Left lung (tissue), 14 donors: ENCODE measurements at places on chromosomes 1 and 21. TPM values are rescaled to one million over a fixed set of nuclear protein-coding genes. Genes with fewer than 3 reads are reported as not detected.

DNA sequence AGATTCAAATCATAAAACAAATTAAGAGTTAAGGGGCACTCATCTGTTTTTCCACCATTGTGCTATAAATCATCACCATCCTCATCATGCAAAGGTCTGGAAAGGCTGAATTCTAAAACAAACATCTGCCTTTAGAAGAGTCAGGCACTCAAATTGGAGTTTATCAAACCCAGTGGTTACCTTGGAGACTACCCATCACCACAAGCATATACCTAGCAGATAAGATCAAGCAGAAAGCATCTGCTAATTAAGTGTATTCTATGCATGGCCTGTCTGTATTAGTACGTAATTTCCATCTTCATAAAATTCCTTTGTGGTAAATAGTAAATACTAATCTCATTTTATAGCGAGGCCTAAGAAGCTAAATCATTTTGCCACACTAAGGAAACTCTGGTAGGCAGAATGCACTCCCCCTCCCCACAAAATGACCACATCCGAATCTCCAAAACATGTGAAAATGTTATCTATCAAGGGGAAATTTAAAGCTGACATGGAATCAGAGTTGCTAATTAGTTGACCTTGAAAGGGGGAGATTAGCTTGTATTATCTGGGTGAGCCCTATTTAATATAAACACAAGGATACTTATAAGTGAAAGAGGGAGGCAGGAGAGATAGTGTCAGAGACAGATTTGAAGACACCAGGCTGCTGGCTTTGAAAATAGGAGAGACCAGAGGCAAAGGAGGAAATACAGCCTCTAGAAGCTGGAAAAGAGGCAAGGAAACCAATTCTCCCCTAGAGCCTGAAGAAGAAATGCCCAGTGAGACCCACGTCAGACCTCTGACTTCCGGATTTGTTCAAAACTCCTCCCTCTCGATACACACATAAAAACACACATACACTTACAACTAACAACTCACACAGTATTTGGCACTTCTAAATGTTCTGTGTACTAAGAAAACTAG lies 23.2 kb downstream of the ARID4B start:
- DNase-seq = peak; percentile 28

- DNase-seq = no peak
Observed at GRCh38 chr1:47796626-47797025, 200.6 kb downstream of the TRABD2B start.

LCE7A gene
- total RNA-seq = not detected

GRCh38 chr1:163673759-163674151 lies 352.0 kb downstream of the NUF2 start:
- no peak for DNase-seq

- no peak for DNase-seq
Observed at GRCh38 chr21:43923391-43923790, 58.4 kb downstream of the AGPAT3 start.

DNA sequence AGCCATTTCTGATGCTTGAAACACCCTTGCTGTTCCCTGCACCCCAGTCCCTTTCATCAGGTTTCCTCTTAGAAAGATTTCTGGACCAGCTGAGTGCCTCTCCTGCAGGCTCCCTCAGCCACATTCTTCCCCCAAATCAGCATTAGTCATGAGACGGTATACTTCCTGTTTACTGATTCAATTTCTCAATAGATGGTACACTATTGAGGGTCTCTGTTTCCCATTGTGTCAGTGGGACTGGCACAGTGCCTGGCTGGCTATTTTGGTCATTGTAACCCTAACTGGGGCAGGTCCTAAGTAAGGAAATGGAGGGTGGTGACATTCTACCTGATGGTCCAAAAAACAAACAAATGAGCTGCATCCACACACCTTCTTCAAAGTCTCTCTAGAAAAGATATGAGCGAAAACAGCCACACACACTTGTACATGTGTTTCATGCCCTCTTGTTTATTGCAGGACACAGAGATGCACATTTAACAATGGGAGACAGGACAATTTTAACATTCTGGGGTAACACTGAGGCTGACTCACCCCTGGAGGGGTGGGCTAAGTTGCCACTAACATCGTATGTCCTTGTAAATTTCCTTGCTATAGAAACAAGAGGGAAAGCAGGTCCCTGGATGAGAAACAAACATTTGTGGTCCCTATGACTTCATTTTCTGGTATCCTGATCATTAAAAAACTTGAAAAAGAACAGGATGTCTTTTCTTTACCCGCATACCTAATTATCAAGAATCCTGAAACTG lies 77.5 kb downstream of the RRAGC start:
- no peak for DNase-seq

IL24 gene
- 0.34 TPM for total RNA-seq

GRCh38 chr1:164562511-164562910 lies 3.5 kb downstream of the PBX1 start:
- DNase-seq = no peak

DIO1 gene
- total RNA-seq = 1.2 TPM

F13B gene
- not detected for total RNA-seq

- no peak for DNase-seq
Observed at GRCh38 chr1:204701229-204701628, 15.7 kb upstream of the LRRN2 start.

DNA sequence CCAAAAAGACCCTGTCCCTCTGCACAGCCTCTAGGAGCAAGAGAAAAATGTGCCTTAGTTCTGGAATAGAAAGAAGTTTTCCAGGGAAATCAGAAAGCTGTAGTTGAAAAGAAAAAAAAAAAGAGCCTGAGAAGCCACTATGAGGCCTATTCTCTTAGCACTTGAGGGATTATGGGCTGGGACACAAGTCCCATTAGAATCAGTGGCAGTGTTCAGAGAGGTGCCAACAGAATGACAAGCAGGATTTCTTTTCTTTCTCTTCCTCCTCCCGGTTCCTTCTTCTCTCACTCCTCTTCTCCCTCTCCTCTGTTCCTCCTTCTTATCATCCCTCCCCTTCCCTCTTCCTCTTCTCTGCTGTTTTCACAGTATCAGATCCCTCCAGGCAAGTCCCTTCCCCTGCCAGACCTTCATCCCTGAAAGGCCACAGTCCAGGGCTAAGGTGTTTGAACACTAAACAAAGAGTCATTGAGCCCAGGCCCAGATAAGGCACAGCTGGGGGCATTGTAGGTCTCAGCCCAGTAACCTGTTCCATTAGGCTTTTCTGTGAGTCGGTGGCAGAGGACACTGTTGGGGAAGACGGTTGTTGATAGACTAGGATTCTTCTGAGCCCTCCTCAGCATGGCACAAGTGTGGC lies 64.7 kb upstream of the LPGAT1 start:
- no peak for DNase-seq

DNA sequence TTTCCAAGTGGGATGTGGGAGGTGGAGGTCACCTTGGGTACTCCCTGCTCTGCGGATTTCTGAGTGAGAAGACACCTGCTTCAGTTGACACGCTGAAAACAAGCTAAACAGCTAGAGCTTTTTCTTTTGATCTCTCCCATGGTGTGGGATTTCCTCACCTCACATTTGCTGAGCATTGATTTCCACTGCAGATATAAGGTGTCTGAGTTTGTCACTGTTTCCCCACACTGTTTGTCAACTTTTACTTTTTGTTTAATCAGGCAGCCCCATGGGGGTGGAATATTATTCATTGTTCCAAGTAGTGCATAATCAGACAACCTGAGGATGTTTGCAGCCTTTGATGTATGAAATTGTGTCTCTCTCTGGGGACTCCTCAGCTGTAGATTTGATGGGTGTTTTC lies 49.5 kb downstream of the FASLG start:
- DNase-seq = no peak

DNA sequence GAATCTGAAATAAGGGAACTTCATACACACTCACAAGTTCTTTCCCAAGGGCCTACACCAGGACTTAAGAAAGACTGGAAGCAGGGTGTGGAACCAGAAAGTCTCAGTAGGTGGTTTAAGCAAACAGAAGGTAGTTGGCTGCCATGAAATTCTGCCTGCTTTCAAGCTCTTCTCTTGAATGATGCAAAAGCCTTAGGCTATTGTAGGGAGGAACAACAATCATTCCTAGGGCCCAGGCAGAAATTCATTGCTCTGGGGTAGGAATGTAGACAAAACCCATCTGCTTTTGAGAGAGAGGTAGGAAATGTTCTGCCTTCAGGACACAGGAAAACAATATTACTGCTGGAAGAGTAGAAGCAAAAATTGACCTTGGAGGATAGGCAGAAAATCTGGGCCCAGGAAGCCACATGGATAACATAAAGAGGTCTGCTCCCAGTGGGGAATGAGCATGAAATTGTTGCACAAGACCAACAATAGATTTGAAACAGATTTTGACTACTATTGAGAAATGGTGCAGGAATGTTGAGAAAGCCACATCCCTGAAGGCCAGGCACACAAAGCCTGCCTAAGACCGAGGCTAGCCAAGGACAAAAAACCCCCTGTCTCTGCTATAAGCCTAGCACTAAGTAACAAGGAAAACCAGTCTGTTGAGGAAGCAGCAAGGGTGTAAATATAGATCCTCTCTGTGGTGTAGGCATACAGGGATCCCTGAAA lies 22.7 kb upstream of the SFT2D2 start:
- DNase-seq = no peak

GRCh38 chr1:245272676-245273075 lies 117.9 kb downstream of the KIF26B start:
- no peak for DNase-seq

DNA sequence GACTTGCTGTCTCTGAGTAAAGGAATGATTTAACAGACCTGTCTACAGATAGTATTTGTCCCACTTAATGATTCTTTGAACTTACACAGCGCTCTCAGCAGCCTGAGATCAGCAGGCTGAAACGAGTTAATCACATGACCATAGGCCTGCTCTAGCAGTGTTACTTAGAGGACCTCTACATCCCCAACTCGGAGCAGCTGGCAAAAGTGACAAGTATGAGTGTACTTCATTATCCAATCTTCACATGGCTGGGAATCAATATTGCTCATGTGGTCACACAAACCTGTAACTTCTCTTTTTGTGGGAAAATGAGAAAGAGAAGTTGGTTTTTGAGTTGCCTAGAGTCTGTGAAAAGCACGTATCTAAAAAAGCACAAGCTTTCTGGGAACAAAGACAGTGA lies 11.4 kb upstream of the ATP13A2 start:
- DNase-seq = no peak

GRCh38 chr1:185257950-185258208 lies 59.2 kb downstream of the IVNS1ABP start:
- no peak for DNase-seq

DNA sequence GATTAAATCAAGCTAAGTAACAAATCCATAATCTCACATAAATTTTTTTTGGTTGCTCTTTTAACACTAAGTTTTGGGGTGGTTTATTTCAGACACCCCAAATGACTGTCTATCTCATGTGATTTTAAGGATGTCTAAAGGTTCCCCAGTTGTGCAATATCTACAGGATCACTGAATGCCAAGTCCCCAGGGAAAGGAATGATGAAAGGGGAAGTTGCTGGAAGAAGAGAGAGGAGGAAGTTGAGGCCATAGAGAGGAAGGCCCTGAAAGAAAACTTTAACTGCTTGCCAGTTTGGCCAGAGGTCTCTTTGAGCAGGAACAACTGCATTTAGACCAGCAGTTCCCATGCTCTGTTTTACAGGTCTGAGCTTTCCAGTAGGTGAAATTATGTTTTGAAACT lies 27.5 kb upstream of the SLC19A2 start:
- no peak for DNase-seq

DNA sequence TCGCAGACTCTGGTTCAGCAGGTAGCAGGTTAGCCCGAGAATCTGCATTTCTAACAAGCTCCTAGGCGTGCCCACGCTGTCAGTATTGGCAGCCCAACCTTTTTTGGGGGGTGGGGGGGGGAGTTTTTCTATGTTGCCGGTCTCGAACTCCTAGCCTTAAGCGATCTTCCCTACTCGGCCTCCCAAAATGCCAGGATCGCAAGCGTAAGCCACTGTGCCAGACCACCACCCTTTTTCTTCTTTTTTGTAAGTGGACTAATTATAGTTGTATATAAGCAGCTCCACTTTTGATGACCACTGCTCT lies 480 bp upstream of the MIS18A start:
- no peak for DNase-seq

DNA sequence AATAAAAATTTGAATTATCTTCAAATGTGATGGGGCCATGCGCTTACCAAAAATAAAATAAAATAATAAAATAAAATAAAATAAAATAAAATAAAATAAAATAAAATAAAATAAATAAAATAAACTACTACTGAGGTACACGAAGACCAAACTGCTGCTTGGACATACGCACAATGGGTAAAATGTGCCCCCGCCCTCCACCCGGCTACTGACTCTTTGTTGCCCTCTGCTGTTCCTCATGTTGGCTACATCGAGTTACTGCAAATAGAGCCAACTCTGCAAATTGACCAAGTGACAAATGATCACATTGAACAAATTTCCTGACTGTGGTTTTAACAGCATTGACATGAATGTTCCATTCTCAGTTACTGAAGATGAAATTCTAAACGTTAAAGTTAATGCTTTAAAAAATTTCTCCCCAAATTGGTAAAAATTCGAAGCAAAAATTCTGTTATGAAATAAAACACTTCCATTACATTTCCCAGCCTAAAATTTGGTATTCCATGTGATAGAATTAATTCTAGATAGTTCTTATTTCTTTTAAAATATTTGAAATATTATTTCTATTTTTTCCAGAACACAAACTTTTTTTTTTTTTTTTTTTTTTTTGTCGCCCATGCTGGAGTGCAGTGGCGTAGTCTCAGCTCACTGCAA lies 18.8 kb upstream of the MAP1LC3C start:
- DNase-seq = no peak

- DNase-seq = peak; percentile 64
Observed at GRCh38 chr1:235503403-235504121, 690 bp downstream of the B3GALNT2 start.

DYRK3 gene
- 11.8 TPM for total RNA-seq
